Forelimb muscle (tissue), 1 donor: ENCODE measurements at places on chromosomes 3 and 15. TPM values are rescaled to one million over a fixed set of nuclear protein-coding genes. Genes with fewer than 3 reads are reported as not detected.
A peak's percentile ranks its signal among the peaks of the same experiment; 100 is the strongest.

DNA sequence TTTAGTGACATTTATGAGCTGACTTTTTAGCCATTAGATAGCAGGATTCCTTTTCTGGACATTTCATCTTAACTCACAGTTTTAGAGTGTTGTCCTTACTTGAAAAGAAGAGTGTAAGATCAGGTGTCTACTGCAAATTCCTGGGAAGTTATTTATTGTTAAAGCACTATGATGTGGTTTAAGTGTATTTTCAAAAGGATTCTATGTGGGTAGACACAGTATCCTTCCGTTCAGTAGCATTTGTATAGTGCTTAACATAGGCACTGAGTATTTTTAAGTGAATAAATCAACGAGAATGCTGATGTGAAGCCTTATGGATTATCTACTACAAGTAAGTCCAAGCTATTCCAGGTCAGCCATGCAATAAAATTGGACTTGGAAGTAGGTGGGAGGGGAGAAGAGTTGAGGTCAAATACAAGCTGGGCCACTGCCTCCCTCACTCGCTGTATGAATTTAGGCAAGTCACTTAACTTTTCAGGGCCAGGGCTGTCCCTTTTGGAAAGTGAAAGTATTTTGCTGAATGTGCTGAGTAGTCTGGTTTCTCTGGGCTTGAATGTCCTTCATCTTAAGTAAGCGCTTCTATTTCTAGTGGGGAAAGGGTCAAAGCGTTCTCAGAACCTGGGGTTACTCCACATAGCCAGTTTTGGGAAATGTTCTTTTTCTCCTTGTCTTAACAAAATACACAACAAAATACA is 48.6 kb downstream of the GAP43 start:
- no peak for DNase-seq

DNA sequence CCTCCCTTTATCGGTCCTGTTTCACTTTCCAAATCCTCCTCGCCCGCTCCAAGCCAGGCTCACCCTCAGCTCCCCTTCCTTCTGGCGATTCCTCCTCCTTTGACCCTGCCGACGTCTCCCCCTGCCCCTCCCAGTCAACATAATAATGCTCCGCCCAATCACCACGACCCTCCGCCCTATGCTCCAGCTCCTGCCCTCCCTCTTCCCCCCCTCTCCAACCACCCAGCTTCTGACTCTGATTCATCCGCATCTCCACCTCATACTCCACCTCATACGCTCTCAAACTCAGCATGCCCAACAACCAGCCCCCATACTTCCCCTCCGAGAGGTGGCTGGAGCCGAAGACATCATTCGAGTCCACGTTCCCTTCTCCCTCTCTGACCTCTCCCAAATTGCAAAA is 7.1 kb upstream of the AADAC start:
- no peak for DNase-seq

DNA sequence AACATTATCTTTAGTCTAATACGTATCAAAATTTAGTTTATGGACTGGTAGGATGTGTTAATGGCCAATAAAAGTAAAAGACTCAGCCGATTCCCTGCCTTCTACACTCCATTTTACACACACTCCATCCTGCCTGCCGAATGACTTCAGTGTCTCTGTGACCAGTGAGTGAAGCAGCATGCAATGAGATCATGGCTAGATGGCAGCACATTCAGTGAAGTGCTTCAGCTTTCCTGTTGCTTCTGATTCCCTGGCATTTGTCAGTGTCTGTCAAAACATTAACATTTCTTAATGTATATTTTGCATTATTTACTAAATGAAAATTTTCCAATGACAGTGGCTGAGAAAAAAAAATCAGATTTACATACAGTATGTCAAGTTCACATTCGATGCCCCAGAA is 412.0 kb downstream of the FHIT start:
- no peak for DNase-seq

DNA sequence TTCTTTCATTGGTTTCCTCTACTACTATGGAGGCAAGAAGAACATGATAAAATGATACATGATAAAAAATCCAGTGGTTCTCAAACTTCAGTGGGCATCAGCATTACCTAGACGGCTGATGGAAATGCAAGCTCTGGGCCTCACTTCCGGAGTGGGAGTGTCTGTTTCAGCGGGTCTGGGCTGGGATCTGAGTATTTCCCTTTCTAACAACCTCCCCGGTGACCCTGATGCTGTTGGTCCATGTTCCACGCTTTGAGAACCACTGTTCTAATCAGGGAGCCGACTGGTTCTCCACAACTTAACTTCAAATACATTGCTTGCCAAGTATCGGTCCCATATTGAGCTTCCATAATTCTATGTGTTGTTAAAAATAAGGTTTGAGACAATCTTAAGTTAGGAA is 712.3 kb upstream of the LMCD1 start:
- no peak for DNase-seq

GRCh38 chr15:67415181-67415580 is 105.8 kb upstream of the C15orf61 start:
- no peak for DNase-seq

- no peak for DNase-seq
Observed at GRCh38 chr3:123090728-123091531, 24.1 kb downstream of the PDIA5 start.

DNA sequence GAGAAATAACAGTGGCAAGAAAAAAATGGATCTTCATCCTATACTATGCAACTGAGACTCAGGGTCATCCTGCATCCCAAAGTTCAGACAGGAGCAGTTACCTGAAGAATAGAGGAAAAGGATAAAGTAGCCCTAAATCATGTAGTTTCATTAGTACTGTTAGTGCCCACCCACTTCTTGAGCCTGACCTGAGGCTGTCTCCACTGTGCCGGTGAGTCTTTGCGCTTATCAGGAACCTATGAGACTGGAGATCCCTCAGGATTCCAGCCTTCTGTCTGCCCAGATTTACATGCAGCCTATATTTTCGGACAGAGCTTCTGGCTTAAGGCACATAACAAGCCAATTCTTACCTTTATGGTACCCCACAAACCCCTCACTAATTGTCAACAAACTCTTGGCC is 791.6 kb downstream of the ROBO1 start:
- no peak for DNase-seq

DNA sequence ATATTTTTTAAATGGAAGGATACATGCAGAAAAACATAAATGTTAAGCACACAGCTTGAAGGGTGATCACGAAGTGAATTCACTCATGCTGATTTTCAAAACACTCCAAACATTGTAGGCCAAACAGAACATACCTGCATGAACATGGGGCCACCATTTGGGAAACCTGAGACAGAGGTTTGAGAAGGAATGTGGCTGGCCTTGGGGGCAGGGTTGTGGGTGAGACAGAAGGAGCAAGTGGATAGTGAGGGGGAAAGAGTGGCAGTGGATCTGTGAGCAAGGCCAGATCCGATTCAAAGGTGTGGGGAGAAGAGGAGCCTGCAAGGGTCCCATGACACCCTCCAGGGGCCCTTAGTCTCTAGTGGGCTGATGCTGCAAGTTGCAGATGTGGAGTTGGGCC is 94.9 kb downstream of the HMG20A start:
- DNase-seq, result no peak

DNA sequence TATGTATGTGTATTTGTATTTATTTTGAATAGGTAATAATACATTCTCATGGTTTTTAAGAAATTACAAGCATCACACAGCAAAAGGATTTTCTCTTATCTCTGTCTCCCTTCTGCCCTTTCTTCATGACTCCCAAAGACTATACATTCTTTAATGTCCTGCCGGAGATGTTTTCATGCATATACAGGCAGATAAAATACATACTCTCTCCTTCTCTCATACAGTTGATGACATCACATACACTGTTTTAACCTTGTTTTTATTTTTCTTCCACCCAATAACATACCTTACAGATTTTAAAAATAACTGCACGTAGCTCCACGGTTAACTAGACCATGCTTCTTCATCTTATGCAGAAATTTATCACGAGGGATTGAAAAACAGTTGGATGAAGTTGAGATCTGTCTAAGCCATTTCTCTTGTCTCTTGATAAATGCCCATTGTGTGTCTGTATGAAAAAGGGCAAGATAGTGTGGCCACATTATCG is 249.8 kb downstream of the EDEM1 start:
- no peak for DNase-seq

- DNase-seq, result no peak
Observed at GRCh38 chr3:2148561-2149340, 50.1 kb downstream of the CNTN4 start.

DNA sequence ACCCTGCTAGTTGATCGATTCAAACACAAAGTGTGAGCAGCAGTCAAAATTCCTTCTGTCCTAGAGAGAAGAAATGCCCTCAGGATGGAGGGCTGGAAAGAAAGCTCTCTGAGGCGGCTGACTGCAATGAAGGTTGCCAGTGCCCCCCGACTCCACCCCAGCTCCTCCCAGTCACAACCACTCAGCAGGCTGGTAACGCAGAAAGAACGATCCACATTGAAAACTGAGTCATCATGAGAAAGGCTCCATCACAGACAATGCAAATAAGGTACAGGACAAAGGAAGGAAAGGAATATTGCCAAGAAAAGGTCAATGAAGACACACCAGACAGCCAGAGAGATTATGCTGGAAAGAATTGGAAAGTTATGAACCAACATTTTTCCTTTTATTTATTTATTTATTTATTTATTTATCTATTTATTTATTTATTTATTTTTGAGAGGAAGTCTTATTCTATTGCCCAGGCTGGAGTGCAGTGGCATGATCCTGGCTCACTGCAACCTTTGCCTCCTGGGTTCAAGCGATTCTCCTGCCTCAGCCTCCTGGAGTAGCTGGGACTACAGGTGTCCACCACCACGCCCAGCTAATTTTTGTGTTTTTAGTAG is 17.4 kb upstream of the VGLL4 start:
- no peak for DNase-seq

DNA sequence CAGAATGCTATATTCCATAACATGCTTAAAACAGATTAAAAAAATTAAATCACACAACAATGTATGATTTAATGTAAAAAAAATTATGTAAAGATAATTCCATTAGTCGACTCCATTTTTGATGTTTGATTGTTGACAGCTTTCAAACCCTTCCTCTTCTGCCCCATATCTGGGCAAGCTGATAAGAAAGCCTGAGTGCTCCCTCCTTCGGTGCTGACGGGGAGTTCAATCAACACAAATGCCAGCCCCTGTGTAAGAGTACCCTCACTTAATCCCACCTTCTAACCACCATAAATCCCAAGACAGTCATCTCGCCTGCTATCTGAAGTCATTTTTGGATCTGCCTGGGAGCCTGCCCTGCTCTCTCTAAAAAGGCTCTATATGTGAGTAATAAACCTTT is 59.8 kb upstream of the IP6K2 start:
- no peak for DNase-seq

DNA sequence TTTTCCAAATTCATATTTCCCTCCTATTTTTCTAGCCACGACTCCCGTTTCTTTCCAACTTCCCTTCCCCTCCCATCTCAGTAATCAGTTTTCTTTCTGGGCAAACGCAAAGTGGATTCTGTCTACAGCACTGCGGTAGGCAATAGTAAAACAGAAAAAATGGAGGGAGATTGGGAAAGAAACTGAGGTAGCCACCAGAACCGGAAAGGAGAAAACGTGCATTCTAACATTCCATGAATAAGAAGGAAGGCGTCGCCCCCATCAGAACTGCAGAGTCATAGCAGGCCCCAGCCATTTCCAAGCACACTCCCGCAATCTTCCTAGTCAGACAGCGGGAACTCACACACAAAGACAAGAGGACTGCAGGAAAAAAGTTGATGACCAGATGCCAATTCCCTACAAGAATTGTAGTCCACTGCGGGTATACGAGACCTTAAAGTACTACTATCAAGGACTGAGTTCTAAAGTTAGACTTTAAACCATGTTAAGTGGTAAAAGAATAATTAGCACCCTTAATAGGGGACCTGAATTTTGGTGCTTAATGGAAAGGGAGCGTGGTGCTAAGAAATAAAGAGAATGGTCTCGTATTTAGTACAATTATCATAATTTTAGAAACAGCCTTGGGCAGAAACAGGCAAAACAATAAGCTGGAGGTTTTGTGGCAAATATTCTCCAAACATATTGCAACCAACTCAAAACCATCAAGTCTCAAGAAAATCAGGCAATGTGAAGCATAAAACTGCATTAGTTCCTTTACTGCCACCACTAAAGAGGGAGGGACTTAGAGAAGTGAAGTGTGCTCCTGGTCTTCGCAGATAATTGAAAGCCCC is 1.4 kb downstream of the PFN2 start:
- peak; percentile 45 for DNase-seq

- no peak for DNase-seq
Observed at GRCh38 chr15:51085764-51086163, 8.9 kb downstream of the TNFAIP8L3 start.

GRCh38 chr3:8166014-8166413 is 335.6 kb upstream of the LMCD1 start:
- DNase-seq, result no peak

DNA sequence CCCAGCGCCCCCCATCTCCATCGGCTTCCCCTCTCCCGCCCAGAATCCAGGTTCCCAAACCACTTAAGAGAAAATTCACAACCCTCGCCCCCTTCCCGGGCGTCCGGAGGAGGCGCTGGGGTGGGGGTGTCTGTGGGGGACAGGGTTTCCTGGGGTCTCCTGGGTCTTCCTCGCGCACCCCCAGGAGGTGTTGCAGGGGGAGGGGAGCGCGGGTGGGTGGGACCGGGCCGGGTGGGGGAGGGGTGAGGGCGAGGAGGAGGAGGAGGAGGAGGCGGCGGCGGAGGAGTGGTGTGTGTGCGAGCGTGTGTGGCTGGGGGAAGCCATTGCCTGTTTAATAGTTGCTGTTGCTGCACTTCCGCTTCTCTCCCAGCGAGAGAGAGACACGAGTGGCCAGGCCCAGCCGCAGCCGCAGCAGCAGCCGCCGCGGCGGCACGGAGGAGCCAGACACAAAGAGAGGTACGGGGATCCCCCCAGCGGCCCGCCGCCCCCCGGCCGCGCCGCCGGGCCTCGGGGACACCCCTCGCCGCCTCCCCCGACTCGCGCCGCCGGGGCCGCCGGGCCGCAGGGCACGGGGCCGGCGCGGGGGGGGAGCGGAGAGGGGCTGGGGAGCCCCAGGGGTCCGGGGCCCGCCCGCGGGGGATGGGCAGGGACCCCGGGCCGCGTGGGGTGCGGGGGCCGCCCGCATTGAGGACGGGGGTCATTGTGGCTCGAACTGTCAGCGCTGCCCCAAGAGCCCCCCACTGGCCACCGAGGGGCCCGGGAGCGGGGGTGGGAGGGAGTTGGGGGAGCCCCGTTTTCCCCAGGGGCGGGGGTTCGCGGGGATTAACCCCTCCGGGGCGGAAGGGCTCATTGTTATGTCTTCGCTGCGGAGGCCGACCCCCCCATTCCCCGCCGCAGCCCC is at the start of gene UBE2E1:
Gene UBE2E1 (plus strand): TSS at position 323 of the 901 bp plus-strand sequence. CDS start 1,315 bp downstream, outside the sequence.
- DNase-seq, result no peak

GRCh38 chr3:22977042-22977441 is 226.1 kb upstream of the UBE2E2 start:
- DNase-seq, result no peak

GRCh38 chr3:108907194-108907593 is 46.5 kb downstream of the GUCA1C start:
- no peak for DNase-seq

- no peak for DNase-seq
Observed at GRCh38 chr3:70736009-70736408, 423.6 kb upstream of the MDFIC2 start.

Gene SKOR1
- 0.47 TPM for polyA plus RNA-seq

Gene AP3B2
- 0.29 TPM for polyA plus RNA-seq

Gene THRB
- polyA plus RNA-seq, result 1.1 TPM

Gene C2CD4A
- polyA plus RNA-seq, result 0.04 TPM

Gene RHCG
- polyA plus RNA-seq, result not detected
